Anterior cingulate cortex (tissue), 58 donors: ENCODE measurements at places on chromosomes 12 and 14.

DNA sequence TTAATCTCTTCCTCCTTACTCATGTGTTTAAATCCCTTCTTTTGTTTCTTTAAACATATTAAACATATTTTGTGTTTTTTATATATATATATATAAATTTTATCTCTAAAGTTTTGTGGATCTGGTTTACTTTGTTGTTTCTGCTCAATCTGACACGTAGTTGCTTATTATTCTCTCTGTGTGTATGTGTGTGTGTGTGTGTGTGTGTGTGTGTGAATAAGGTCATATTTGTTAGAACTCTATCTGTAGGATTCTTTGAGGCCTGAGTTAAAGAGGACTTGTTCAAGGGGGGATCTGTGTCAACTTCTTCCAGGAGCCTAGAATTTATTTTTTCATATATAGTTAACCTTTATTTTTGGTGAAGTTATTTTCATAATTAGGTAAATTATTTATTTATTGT, 2.7 kb downstream of the GPR65 start:
- DNase-seq, result no peak

DNA sequence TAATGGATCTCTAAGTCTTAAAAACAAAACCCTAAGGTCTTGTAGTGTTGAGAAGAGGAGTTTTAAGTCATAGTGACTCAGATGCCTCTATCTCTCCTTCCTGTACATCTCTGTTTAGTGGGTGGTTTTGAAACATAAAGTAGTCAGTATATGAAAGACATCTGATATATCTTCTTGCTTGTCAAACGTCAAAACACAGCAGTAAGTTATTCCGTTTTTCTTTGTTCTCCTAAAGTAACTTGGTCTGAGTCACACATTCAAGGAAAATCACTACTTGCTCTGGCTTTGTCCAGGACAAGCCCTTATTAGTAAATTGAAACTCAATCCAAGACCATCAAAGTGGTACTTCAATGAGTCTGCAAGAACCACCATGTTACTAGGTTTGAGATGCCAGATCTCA, 1172.5 kb downstream of the BCL11B start:
- DNase-seq, result no peak

DNA sequence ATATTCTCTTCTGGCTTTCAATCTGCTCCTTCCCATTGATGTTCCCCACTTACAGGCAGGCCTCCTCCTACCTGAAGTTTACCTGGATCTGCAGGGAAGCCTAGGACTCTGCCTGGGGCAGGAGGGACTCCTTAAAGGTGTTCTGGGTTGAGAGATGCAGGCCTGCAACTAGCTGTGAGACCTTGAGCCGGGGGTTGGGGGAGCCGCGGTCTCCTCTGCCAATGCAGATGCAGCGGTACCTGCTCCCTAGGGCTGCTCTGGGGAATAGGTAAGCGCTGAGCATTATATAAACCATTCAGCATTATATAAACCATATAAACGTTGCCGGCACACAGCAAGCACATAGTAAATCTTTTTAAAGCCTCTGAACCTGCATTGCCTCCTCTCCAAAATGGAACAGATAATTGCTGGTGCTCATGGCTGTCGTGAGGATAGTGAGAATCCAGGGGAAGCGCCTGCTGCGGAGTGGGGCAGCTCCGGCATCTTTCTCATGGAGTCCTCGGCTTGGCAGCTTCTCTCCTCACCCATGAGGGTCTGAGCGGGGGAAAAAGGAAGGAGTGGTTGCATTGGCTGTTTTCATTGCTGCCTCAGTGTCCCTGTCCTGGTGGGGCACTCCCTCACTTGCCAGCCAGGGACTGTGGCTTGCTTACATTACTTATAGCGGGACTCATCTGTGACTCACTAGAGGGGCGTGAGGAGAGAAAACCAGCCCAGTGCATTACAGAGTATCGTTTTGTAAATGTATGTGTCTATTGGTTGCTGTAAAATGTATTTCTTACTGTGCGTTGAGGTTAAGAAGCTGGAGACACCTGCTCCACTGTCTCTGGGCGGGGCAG, 12.5 kb upstream of the KRT80 start:
- DNase-seq, result no peak

GRCh38 chr12:112674539-112674938, 117.0 kb upstream of the RPH3A start:
- DNase-seq, result no peak

DNA sequence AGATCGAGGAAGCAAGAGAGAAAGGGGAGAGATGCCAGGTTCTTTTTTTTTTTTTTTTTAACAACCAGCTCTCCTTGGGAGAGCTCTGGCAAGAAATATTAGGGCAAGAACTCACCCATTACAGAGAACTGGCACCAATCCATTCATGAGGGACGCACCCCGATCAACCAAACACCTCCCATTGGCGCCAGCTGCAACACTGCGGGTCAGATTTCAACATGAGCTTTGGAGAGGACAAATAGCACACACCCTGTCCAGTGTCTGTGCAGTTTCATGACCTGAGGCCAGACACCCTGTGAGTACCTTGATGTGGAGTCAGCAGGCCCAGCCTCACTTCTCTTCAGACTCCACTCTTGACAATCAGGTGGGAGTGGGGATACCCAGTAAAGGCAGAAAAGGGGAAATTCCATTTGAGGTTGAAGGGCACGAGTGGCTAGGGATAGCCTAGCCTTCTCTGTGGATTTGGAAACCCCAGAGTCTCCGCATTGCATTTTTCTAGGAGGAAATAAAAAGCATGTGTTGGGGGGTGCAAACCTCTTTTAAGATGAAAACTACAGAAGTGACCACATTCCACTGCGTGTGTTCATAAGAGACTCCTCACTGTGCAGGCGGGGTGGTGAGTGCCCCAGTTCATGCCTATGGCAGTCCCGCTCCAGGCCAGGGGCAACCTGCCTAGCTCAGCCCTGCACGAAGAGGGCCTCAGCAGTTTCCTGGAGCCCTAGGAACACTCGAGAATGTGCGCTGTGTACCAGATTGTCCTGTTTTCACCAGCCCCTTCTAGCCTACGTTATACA, 42.4 kb upstream of the GPATCH2L start:
- no peak for DNase-seq

GRCh38 chr14:60775296-60775695, 40.7 kb downstream of the MNAT1 start:
- no peak for DNase-seq
